ENCODE measurements at places on chromosomes 13 and 19.

DNA sequence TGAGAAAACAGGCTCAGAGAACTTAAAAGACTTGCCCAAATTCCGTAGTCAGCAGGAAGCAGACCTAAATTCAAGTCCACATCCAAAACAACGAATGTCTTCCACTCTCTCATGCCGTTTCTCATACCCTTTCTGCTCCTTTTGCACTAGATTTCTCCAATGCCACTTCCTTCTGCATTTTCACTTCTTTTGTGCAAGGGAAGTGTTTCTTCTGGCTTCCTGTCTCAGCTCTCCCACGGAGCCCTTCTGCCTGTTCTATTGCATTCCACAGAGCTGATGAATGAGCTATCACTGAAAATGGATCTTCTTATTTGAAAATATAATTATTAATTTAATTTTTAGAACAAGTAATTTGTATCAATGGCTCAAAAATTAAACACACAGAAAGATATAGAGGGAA is 56.1 kb upstream of the STK24 start:
- no peak for DNase-seq

- no peak for DNase-seq
Observed at GRCh38 chr19:14000691-14001375, 5.3 kb downstream of the RFX1 start.

GRCh38 chr13:39108783-39109182 is 70.5 kb downstream of the NHLRC3 start:
- no peak for DNase-seq

DNA sequence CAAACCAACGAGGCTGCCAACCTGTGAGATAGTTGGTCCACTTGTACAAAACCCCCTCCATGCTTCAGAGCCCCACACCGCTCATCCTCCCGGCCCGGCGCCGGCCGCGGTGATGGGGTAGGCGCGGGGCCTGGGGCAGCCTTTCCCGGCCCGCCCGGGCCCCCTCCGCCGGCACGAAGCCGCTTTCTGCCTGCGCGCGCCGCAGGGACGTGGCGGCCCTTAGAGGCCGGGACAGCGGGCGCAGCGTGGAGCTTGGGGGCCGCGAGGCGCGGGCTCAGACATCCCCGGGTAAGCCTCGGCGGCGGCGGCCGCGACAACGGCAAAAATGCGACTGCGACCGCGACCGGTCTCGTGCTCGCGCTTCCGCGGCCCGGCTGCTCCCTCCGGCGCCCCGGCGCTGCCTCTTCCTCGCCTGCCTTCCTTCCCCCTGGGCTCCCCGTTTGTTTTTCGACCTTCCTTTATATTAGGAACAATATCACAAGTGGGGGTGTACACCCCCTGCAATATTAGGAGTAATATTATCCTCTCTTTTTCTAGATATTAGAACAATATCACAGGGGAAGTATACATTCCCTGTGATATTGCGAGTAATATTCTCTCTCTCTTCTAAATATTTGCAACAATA is 53.9 kb upstream of the CEACAM21 start:
- no peak for DNase-seq

DNA sequence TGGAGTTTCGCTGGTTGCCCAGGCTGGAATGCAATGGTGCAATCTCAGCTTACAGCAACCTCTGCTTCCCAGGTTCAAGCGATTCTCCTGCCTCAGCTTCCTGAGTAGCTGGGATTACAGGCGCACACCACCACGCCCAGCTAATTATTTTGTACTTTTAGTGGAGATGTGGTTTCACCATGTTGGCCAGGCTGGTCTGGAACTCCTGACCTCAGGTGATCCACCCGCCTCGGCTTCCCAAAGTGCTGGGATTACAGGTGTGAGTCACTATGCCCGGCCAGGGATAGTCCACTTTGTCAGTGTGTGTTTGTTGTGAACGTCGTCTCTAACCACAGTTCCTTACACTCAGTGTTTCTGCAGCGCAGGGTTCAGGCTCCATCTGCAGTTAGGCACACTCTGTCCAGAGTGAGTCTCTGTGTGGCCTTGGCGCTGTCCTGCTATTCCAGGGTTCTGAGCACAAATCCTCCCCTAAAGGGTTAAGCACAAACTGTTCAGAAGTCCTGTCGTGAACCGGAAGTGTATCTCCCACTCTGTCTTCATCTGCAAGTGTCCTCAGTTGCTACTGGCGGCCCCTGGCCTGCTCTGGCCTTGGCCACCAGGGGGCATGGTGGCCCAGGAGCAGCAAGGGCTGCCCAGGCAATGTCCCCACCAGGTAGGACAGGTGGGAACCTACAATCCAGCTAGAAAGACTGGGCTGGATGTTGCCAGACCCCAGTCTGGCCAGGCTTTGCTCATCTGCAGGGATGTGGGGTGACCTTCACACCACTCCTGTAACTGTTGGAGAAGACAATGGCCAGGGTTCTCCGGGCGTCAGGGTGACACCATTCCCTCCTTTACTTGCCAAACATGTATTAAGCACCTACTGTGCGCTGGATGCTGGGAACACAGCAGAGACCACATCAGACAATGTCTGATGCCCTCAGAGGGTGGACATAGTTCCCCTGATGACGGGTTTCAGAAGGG is 38.8 kb upstream of the GATAD2A start:
- DNase-seq = peak; percentile 40

DNA sequence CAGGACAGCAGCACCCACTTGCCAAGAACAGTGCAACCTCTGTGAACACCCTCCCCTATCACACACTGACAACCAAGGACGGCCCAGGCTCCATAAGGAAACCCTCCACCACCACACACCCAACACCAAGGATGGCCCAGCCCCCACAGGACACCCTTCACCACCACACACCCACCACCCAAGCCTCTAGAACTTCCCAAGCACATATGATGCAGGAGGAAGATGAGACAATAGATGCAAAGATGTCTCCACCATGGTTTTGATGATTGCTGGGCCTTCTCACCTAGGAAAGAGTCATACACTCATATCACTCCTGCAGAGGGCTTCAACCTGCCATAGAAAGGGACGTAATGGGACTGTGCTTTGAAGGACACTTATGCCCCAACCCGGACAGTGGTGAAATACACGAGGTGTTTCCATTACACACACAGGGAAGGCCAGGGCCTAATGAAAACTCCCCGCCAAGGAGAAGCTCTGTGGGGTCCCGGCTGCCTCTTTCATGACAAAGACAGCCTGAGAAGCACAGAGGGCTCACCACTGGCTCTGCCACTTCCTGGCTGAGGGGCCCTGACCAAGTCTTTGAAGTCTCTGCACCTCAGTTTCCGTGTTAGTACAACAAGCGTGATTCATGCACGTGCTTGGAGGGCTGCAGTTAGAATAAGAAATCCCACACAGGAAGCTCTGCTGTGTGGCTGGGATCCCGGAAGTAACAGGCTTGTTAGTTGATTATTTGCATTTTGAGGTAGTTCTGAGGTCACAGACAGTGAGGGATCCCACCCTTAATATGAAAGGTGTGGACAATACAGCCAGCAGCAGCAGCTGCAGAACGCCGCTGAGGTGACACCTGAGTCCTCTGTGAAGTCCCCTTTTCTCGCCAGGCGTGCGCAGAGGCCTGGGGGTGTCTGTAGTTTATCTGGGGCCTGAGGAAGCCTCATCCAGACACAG is 61.9 kb upstream of the ATP12A start:
- peak; percentile 60 for DNase-seq

DNA sequence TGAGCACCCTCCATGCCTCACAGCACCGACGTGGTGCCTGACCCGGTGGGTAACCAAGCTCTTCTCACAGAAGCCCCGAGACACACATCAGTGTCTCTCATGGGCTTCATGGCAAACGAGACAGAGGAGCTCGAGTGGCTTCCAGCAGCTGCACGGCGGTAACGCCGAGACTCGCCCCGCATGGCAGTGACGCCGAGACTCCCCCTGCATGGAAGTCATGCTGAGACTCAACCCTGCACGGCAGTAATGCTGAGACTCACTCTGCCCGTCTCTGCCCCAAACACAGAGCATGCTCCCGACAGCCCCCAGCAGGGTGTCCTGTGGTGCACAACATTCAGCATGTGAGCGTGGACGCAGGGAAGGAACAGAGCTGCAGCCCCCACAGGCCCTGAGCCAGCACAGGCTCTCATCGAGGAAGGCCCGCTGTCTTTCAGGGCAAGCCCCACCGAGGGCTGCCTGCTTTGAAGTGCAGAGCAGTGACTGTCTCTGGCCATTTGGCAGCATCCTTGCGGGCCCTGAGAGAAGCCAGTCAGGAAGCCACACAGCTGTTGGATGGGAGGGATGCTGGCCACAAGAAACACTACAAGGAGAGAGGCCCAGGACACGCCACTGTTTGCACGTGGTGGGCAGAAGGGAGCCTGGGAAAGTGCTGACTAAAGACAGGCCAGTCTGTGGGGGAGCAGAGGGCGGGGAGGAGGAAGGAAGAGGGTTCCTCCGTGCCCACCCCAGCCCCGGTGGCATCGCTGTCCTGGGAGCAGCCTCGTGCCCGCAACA is 9.5 kb downstream of the GAS6 start:
- DNase-seq = no peak

- DNase-seq = no peak
Observed at GRCh38 chr13:104837756-104838155, 1697.7 kb downstream of the EFNB2 start.

DNA sequence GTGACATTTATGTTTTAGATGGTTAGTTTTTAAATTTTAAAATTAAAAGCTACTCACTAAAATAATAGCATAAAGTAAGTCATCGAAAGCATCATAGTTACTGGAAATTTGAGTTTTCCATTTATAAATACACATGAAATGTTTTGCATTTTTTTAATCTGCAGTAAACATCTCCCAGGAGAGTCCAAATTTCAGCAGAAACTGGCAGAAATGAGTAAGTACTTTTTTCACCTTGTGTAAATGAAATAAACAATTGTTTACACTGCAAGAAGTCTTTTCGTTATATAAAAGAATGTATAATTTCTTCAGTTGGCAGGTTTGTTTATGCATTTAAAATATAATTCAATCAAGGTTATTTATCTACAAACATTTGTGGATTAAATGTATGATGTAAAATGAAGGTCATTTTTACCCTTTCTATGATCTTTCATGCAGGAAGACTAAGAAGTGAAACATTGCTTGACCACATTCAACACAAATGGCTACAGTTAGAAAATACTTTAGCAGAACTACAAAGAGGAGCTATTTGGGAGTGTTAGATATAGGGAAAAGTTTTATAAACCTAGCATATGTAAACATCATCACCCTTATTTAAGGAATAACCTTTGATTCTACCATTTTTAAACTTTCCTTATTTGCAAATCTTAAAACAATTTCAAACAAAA is 55.6 kb downstream of the RCBTB2 start:
- no peak for DNase-seq

GRCh38 chr13:37360556-37360955 is 238.0 kb downstream of the POSTN start:
- no peak for DNase-seq

DNA sequence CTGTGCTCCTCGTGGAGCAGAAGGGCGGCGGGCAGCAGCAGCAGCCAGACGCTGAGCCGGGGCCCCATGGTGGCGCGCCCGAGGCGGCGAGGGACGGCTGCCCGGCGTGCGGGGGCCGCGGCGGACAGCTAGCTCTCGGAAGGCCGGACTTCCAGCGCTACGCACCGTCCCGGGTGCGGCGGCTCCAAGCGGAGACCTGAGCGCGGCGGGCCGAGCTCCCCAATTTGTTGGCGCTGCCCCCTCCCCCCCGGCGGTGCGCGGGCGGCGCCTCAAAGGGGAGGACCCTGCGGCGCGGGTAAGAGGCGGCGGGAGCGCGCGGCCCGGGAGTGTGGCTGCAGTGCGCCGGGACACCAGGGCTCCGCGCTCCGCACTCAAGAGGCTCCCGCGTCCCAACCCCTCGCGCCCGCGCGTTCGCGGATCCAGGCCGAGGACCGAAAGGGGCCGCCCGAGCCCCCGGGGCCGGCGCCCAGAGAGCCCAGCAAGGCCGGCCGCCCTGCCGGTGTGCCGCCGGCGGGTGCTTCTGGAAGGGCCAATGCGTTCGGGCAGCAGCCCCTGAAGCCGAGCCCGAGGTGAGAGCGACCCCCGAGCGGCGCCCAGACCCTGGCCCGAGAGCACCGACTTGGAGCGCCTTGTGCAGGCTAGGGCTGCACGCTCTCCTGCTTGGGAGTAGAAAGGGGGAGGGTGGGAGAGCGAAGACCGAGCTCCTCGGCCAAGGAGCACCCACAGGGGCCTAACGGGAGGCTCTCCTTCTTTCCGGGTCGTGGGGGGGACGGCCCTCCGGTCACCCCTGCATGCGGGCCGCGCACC is at the start of the genes COL4A1 and COL4A2:
TSS of gene COL4A1 (minus strand) at position 198 of the 807 bp plus-strand sequence. CDS start at position 68, 130 bp downstream.
TSS of gene COL4A2 (plus strand) at position 325 of the 807 bp plus-strand sequence. CDS start 620 bp downstream, outside the sequence.
- DNase-seq = no peak

GRCh38 chr19:55635334-55635717 is 5.5 kb upstream of the ZNF580 start:
- no peak for DNase-seq

- DNase-seq = no peak
Observed at GRCh38 chr13:112443995-112444311, 67.8 kb downstream of the SPACA7 start.

- no peak for DNase-seq
Observed at GRCh38 chr13:27789495-27790303, 2.6 kb upstream of the GSX1 start.

GRCh38 chr13:110340812-110341444 is 33.8 kb downstream of the COL4A2 start:
- DNase-seq = peak; percentile 29

DNA sequence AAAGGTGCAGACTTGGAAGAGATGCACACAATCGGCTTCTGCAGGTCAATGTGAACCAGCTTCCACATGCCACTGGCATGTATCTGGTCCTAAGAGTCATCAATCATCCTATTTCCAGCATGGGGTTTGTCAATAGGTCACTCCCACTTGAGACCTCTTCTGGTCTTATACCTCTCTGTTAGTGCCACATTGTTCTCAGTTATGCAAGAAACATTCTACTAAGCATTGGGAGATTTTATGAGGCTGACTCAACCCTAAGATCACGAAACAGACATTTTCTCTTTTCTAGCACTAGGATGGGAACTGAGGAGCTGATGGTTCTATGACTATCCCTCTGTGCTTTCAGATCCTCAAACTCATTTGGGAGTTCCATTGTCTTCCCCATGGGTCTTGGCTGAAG is 581.5 kb upstream of the KLF12 start:
- DNase-seq = no peak

GRCh38 chr13:46668302-46668720 is 115.3 kb downstream of the LRCH1 start:
- no peak for DNase-seq

DNA sequence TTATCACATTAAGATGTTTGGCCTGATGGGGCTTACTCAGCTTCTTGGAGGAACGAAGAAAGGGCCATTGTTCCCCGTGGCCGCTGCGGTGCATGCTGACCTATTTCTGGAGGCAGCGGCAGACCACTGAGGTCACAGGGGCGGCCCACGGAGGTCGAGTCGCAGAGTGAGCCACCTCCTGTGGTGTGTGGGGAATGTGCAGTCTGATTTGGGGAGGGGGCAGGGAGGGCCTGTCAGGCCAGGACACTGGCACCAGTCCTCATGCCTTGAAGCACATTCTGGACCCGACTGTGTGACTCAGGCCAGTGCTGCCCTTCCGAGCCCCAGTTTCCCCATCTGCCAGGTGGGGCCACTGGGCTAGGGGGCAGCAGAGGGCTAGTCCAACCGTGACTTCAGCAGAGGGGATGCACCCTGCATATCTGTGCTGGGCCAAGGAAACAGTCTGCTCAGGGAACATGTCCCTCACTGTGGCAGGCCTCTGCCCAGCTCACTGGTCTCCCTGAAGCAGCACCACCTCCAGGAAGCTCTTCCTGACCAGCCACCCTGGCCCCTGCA is 6.3 kb downstream of the SLC7A10 start:
- no peak for DNase-seq

GRCh38 chr13:73754727-73755292 is 379.4 kb downstream of the KLF12 start:
- DNase-seq = no peak

GRCh38 chr13:42990291-42991232 is 1.5 kb downstream of the EPSTI1 start:
- no peak for DNase-seq
